ENCODE measurements at places on chromosomes 16 and 17.
A peak's percentile ranks its signal among the peaks of the same experiment; 100 is the strongest.

GRCh38 chr16:63982110-63982509 is 1139.8 kb downstream of the CDH11 start:
- DNase-seq: no peak

GRCh38 chr17:44314524-44314868 is 6.1 kb downstream of the RUNDC3A start:
- no peak for DNase-seq

DNA sequence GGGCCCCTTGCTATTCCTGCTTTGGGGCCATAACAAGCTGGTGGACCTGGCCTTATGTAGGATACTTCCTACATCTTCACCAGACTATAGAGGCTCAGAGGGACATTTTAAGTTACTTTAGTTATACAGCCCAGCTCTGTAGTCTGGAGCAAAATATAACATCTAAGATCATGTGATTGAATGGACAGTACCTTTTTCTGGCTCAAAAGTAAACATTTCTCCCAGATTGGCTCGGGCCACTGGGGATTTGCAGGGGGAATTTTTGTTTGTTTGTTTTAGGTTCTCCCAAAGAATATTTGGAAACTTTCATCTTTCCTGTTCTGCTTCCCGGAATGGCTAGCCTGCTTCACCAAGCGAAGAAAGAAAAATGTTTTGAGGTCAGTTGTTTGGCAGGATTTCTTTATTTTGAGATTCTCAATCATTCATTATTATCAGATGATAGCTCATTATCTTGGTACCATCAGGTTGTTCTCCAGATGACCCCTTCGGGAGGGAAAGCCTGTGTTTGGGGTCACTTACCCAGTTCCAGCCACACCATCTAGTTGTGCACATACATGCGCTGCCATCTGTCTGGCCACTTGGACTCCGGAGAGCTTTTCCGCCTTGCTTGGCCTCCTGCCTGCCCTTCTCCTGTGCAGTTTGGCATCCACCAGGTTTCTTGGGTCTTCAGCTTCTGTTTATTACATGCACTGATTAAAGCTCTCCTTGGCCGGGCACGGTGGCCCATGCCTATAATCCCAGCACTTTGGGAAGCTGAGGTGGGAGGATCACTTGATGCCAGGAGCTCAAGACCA is 17.2 kb downstream of the IQCK start:
- DNase-seq: no peak

DNA sequence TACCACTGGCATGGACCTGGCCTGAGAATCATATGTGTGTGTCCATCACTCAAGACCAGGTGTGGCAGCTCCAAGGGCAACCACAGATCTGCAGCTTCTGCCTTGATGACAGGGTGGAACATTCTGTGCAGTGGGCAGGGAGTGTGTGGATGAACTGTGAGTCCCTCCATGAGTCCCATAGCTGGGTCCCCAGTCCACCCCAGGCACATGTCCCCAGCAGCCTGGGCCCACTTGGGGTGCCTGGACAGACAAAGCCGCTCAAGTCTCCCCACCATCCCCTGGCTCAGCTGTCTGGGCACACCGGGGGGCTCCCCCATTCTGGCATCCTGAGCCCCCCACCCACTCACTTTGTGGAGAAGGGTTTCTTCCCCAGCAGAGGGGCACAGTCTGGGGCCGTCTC is 4.6 kb upstream of the KRT16 start:
- DNase-seq: no peak

- no peak for DNase-seq
Observed at GRCh38 chr16:16973707-16974591, 496.8 kb downstream of the XYLT1 start.

DNA sequence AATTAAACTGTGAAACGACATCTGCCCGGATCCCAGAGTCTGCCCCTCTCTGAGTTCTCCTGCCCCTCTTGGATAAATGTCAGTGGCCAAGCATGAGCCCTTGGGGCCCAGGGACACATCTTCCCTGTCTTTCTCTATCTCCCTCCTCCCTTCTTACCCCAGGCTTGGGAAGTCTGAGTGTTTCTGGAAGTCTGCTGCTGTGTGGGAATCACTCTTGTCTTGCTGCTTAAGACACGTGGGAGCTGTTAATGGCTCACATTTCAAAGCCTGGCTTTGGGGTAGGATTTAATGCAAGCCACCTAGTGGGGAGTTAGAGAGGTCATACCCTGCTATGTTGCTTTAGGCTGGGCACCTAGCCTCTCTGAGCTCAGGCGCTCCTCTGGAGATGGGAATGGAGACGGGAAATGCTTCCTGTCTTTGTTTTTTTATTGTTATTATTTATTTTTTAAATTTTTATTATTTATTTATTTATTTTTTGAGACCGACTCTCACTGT is 218.5 kb upstream of the CIBAR2 start:
- DNase-seq: no peak

DNA sequence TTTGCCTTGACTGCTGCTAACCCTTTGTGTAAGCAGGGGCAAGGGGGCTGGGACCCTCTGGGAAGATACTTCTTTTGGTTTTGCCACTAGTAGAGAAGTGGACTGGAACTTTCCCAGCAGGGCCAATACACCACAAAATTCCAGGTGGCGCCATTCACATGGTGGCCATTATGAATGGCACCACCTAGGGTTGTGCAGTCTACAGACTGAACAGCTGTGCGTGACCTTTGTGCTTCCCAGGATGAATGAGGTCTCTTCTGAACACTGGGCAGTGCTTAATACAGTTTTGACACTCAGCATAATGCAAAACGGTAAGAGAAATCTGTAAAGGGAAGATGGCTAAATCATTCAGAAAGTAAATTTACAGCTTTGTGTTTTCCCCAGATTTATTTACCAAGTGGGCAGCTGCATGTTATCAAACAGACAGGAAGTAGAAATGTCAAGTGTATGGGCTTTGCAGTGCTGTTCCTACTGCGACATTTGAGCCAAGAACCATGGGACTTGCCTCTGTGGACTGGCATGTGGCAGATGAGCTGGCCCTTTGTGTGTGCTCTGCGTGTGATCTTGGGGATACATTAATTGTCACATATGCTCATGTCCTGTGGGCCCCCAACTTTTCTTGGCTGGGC is 9.2 kb downstream of the SYT17 start:
- DNase-seq: no peak

GRCh38 chr16:64830653-64831052 is 291.2 kb downstream of the CDH11 start:
- no peak for DNase-seq

DNA sequence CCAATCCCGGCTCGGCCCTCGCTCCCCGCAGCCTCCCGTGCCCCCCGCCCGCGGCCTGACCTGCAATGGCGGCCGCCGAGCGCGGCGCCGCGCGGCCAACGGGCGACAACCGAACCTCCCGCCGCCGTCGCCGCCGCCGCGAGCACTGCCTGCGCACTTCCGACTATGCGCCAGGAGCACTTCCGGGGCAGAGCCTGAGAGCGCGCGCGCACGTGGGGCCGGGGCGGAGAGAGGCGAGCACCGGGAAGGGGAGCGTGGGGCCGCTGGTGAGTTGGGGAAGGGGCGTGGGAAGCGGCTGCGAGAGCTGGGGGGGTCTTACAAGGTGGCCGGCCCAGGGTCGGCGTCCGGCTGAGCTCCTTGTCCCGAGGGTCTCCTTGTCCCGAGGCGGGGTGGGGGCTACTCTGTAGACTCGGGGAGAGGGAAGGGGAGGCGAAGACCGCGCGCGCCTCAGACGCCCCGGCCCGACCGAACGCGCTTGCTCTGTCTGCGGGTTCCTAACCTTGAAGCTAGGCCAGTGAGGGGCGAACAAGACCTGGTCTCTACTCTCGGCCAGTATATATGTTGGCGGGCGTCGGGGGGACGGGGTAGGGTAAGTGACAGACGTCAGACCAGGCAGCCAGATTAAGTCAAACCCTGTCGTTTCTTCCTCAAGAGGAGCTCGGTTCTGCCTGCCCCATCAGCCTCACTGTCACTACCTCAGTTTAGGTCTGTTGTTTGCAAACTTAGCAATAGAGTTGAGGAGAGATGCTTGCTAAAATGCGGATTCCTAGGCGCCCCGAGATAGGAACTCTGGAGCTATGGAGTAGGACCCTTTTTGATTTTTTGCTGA is at the start of the genes CHTF8 and UTP4:
Gene CHTF8, minus strand, starts transcription at position 165 of the 829 bp plus-strand sequence. CDS start 11,130 bp downstream, outside the sequence.
Gene UTP4, plus strand, starts transcription at position 226 of the 829 bp plus-strand sequence. CDS start 811 bp downstream, outside the sequence.
- peak; percentile 86 for DNase-seq

All from activated CD4-positive, alpha-beta T cell treated with anti-CD3 and anti-CD28 coated beads for 4 hours (primary cell).